ENCODE measurements at places on chromosomes 11 and 22.

- DNase-seq, result no peak
Measured at GRCh38 chr22:49853981-49854831, 562 bp downstream of the ZBED4 start.

GRCh38 chr22:35021161-35021560, 44.8 kb upstream of the ISX start:
- no peak for DNase-seq

- no peak for DNase-seq
Measured at GRCh38 chr11:66906061-66906733, 49.3 kb downstream of the LRFN4 start.

GRCh38 chr11:45886816-45887520, 1.5 kb downstream of the MAPK8IP1 start:
- no peak for DNase-seq

DNA sequence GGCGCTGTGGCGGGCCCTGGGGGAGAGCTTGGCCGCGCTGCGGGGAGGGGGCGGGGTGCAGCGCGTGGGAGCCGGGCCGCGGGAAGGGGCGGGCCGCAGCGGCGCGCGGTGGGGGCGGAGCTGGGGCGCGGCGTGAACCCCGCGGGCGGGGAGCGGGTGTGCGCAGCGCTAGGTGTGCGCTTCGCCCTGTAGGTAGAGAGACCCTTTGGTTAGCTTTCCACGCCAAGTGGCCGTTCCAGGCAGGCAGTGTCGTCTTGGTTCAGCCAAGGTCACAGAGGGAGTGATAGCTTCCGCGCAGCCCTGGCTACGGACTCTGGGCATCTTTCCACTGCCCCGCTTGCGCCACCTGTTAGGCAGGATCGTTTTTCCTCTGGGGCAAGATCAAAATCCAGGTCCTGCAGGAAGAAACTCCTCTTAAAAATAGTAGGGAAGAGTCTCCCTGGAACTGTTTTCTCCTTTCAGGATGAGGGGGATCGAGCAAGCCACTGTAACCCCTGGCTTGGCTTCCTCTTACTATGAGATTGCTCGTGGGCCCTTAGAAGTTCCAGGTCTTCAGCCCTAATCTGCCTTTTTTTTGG, 434 bp downstream of the BANF1 start:
- no peak for DNase-seq

GRCh38 chr11:86175191-86175590, 69.4 kb upstream of the EED start:
- no peak for DNase-seq

DNA sequence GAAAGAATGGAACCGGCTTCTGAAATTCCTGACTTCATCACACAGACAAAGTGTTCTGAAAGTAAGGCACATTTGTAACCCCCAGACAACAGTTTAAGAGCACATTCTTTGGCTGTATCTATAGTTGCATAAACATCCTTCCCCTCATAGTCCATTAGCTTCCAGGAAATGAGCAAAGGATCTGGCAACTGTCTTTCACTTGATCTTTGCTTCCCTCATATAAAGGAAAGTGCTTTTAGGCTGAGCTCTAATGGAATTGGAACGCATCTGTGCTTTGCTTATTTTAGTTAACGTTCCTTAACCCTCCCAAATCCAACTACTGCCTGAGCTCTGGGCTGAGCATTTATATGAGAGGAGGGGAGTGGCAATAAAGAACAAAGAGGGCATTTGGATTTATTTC, 76.9 kb upstream of the API5 start:
- no peak for DNase-seq

- DNase-seq, result no peak
Measured at GRCh38 chr11:9530020-9530621, 43.3 kb upstream of the WEE1 start.

- no peak for DNase-seq
Measured at GRCh38 chr11:24043842-24044241, 453.0 kb upstream of the LUZP2 start.

- no peak for DNase-seq
Measured at GRCh38 chr22:34319346-34319745, 399.1 kb upstream of the LARGE1 start.

GRCh38 chr11:44308256-44308922, 1.6 kb downstream of the ALX4 start:
- DNase-seq, result no peak

DNA sequence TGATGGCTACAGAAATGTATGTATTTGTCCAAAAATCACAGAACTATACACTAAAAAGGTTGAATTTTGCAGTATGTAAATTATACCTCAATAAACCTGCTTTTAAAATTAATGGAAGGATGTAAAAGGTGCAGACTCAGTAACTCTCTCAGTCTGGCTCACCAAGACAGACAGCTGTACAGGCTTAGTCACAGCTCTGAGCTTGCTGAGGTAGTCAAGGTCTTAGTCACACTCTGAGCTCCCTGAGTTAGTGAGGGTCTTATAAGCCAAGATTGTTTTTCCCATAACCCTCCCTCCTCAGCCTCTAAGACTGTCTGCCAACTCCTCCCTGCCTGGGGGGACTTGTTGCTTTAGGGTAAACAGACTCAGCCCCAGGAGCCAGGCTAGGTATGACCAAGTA, 59.3 kb upstream of the IZUMO1R start:
- no peak for DNase-seq

GRCh38 chr22:43225609-43226008, 38.7 kb upstream of the TTLL12 start:
- no peak for DNase-seq

DNA sequence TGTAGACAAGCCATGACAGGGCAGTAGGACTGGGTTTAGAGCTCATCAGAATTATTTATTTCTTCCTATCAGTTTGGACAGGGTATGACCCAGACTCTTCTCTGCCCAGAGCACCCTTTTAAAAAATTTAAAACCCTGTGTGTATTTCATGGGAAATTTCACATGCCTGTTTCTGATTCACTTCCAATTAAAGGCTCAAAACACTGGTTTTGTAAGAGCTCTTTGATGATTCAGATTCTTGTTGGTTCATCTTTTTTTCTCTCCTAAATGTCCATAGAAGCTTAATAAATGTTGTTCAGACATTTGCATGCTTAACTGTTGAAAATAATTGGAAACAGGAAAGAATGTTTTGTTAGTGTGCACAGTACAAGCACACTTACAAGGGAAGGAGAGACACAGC, 13.8 kb downstream of the FLI1 start:
- DNase-seq, result no peak

DNA sequence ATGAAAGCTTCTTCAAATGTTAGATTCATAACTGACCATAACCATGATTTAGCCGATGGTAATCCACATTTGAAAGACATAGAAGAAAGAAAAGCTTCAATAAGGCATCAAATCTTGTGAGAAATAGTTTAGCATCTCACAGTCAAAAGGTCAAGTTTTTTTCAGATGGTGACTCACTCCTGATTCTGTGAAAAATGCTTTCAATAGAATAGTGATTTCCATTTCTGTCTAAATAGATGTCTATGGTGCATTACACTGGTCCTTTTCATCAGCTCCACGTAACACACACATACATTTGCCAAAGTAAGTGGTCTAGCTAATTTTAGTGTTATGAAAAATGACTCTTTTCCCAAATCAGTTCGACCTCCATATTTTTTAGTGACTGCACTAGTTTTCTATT, 139.2 kb downstream of the LRRC4C start:
- no peak for DNase-seq

DNA sequence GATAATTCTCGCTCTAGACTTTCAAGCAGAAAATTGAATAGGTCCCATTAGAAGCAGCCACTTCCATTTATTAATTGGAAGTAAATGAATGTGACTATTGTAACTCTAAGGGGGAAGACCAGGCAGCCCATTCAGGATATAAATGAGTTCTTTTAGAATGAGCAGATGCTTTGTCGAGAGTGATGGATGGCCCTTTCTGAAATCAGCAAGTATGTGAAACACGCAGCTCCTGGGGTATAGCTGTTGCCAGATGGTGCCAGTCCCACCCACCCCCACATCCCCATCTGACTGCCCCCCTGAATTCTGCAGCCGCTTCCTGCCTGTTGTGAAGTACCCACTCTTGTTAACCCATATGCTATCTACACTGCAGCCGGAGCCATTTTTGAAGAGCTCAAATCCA, 3.7 kb downstream of the SLC15A3 start:
- no peak for DNase-seq

DNA sequence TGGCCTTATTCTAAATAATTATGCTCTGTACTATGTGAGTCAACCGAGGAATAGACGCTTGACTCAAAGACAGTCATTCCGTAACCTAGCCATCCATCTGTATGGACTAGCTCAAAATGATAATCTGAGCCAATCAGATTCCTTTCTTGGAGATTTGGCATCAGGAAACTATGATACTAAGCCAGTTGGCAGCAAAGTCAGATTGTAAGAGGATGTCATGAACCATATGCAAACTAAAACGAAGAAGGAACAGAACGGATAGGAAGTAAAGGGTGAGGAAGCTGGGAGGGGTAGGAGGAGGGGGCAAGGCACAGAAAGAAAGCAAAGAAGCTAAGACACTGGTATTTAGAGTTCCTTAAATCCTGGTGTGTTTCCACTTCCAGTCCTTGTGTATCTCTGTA, 10.7 kb upstream of the SESN3 start:
- no peak for DNase-seq

Measured in esophagus squamous epithelium (tissue), 5 donors.